ENCODE measurements at places on chromosomes 13 and 19.
A peak's percentile ranks its signal among the peaks of the same experiment; 100 is the strongest.

DNA sequence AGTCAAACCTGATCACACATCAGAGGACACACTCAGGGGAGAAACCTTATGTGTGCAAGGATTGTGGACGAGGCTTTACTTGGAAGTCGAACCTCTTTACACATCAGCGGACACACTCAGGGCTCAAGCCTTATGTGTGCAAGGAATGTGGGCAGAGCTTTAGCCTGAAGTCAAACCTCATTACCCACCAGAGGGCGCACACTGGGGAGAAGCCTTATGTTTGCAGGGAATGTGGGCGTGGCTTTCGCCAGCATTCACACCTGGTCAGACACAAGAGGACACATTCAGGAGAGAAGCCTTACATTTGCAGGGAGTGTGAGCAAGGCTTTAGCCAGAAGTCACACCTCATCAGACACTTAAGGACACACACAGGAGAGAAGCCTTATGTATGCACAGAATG, 8.2 kb upstream of the ZNF527 start:
- DNase-seq, result no peak

DNA sequence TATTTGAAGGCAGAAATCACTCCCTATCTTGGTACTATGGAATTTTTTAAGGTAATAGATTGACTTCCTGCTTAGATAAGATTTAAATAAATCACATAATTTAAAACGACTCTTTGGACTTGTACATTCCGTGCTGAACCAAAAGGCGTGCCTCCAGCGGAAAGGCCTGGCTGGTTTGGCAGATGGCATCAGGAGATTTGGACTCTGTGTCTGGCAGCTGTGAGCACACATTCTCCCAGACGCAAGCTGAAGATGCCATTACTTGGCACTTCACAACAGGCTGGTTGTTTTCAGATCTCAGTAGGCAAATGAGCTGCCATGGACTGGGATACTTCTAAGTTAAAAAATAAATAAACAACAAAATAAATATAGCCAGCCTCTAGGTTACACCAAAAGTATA, 104.5 kb upstream of the SLC15A1 start:
- DNase-seq, result no peak

GRCh38 chr19:29897466-29897865, 44.6 kb upstream of the URI1 start:
- no peak for DNase-seq

GRCh38 chr19:18626906-18627305, 9.9 kb upstream of the KLHL26 start:
- DNase-seq, result no peak

GRCh38 chr19:41351339-41352245, 2.1 kb downstream of the TGFB1 start:
- peak; percentile 78 for DNase-seq

DNA sequence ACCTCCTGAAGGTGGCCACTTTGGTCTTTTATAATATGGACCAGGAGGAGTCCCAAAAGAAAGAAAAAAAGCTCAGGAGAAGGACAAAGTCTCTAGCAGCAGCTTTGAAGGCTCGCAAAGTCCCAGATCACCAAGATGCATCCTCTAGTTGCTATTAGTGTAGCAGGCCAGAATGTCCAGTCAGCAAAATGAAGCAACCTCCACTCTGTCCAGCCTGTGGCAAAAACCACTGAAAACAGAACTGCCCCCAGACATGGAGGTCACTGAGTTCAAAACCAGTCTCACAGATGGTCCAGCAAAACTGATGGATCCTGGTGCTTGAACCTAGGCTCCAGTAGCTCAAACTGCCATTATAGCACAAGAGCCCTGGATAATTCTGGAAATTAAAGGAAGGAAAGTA, 10.4 kb downstream of the LILRB4 start:
- no peak for DNase-seq

GRCh38 chr19:13297023-13297422, 146.8 kb downstream of the IER2 start:
- DNase-seq, result no peak

- peak; percentile 56 for DNase-seq
Measured at GRCh38 chr13:49690133-49690994, 922 bp downstream of the EBPL start.

Data from Kasumi-1 (cell line).